Spleen (tissue), 13 donors: ENCODE measurements at places on chromosomes 1 and 21. TPM values are rescaled to one million over a fixed set of nuclear protein-coding genes. Genes with fewer than 3 reads are reported as not detected.

KIRREL1 gene
- 3.9 TPM for polyA plus RNA-seq

BMP8B gene
- 0.08 TPM for polyA plus RNA-seq

MCOLN2 gene
- 32.8 TPM for polyA plus RNA-seq

DMRTA2 gene
- 0.03 TPM for polyA plus RNA-seq

RGS16 gene
- polyA plus RNA-seq: 4.1 TPM

MIXL1 gene
- 0.07 TPM for polyA plus RNA-seq

KRTAP12-2 gene
- polyA plus RNA-seq: not detected

FBXO44 gene
- polyA plus RNA-seq: 39.4 TPM

IL10 gene
- 5.7 TPM for polyA plus RNA-seq

CBR3 gene
- 4.5 TPM for polyA plus RNA-seq
